Left ventricle myocardium inferior (tissue), 1 donor: ENCODE measurements at places on chromosomes 6 and 20. TPM values are rescaled to one million over a fixed set of nuclear protein-coding genes. Genes with fewer than 3 reads are reported as not detected.
A peak's percentile ranks its signal among the peaks of the same experiment; 100 is the strongest.

- DNase-seq, result no peak
Observed at GRCh38 chr6:29850011-29850553, 22.5 kb downstream of the HLA-G start.

- no peak for DNase-seq
Observed at GRCh38 chr6:160328447-160328846, 19.7 kb upstream of the SLC22A3 start.

DNA sequence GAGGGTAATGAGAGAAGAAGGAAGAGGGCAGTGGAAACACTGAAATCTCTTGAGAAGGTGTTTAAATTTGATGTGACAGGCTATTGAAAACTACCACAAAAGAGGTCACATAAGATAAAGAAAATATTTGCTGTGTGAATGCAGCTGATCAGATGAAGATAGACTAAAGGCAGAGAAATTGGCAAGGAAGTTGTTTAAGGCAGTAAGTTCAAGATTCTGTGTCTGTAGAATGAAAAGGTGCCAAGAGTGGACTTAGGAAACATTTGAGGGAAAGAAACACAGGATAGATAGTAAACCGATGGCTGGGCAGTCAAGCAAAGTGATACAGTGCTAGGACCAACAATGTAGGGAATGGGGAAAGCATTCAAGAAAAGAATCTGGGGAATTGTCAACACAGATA is 332.3 kb upstream of the MARCKS start:
- DNase-seq, result no peak

GRCh38 chr6:110547266-110547964 is 71.0 kb upstream of the SLC22A16 start:
- no peak for DNase-seq

GRCh38 chr6:27478706-27479318 is 5.9 kb upstream of the ZNF184 start:
- DNase-seq, result peak; percentile 87

DNA sequence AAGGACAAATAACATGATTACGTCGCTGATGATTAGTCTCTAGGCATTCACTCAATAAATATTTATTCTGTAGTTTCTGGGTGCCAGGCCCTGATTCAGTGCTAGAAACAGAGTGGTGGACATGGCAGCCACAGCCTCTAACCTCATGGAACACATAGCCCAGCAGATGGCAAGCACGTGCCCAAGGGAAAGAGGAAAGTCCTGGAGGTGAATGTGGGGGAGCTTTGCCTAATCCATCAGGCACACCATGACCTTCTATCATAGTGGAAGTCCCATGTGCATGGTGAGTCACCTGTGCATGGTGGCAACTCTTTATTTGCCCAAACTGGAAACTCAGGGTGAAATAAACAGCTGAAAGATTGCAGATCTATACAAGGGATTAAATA is 143.0 kb upstream of the TNFAIP3 start:
- no peak for DNase-seq

WFDC10B gene
- not detected for total RNA-seq

DNA sequence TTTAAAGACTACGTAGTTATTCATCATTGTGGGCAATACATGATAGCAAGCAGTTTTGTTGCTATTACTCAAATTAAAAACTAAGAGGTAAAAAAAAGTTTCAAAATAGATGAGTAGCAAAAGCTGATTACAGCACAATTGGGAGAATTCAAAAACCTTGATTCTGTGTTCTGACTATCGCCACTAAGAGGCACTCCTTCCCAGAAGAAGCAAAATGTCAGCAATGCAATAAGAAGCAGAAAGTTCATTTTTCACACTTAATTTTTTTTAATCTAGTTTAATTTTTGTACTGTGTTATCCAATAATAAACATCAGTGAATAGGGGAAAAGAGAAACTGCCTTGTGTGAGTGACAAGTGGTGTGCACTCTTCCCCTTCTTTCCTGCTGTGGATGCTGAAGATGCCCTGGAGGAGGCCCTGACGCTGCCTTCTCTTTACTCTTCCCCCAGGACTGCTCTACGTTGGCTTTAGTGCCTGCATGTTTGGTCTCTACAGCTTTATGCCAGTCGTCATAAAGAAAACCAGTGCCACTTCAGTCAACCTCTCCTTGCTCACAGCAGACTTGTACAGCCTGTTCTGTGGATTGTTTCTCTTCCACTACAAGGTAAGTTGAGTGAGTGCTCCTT is 263.2 kb upstream of the PLN start:
- DNase-seq, result no peak

DPPA5 gene
- total RNA-seq, result not detected

DNA sequence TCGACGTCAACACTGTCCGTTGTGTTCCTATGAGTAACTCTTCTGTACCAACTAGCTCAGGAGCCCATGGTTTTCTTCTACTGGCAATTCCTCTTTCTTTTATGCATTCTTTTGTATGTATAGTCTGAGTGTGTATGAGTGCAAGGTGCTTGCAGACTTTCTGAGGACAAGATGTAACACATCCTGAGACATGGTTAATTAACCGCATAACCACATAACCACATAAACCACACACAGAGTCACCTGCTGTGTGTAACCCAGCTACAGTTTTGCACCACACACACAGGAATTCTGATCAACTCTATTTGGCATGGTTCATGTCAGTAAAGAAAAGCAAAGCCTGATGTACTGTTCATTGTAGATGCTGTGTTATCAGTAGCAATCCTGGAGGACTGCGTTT is 98.6 kb downstream of the DACT2 start:
- no peak for DNase-seq

DNA sequence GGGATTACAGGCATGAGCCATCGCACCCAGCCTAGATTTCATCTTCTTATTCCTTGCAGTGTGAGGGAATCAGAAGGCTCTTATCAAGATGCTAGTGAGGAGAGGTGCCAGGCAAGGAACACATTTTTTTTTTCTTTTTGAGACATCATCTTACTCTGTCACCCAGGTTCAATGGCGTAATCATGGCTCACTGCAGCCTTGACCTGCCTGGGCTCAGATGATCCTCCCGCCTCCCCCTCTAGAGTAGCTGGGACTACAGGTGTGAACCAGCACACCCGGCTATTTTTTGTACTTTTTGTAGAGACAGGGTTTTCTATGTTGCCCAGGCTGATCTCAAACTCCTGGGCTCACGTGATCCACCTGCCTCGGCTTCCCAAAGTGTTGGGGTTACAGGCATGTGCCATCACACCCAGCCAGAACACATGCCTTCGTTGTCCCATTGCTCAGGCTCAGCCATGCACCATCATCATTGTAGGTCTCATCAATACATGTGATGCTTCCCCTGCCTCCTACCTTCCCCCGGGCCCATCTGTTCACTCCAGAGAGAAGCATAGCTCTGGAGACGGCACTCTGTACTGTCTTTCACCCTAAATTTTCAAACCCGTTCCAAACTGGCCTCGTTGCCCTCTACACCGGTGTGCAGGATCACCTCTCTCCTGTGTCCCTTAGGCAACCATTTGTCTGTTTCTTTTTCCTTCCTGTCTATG is 10.1 kb downstream of the FLOT1 start:
- DNase-seq, result no peak

EPB41L1 gene
- 14.6 TPM for total RNA-seq

PKIB gene
- 0.30 TPM for total RNA-seq

- DNase-seq, result no peak
Observed at GRCh38 chr20:17380801-17381200, 150.4 kb downstream of the BFSP1 start.

- no peak for DNase-seq
Observed at GRCh38 chr20:24938498-24938897, 10.6 kb upstream of the CST7 start.

- no peak for DNase-seq
Observed at GRCh38 chr6:162262466-162263196, 464.9 kb downstream of the PRKN start.

GRCh38 chr20:16005915-16006493 is 567.2 kb downstream of the KIF16B start:
- no peak for DNase-seq

DNA sequence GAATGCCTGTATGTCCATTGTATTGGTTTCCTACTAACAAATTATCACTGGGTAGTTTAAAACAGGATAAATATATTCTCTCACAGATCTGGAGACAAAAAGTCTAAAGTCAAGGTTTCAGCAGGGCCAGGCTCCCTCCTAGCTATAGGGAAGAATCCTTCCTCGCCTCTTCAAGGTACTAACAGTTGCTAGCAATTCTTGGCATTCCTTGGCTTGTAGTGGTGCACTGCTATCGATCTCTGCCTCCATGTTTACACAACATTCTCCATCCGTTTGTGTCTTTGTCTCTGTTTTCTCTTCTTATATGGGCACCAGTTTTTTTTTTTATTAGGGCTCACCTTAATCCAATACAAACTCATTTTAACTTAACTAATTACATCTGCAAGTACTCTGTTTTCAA is 48.9 kb downstream of the OR2B6 start:
- no peak for DNase-seq

ELOVL4 gene
- total RNA-seq, result 0.19 TPM

DNA sequence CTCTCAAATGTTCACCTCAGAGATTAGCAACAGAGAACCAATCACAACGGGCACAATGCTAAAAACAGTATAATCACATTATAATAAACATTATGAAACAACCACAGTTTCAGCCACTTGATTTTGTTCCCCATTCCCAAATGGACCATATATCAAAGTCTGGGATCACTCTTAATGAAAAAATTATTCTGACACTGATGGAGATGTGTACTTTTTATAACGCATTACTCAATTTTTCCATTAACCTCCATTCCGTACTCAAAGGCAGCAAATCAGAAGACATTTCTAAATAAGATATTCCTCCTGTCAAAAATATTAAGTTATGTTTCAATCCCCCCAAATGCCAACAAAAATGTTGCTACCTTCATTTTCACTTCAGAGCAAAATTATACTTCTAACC is 2.8 kb downstream of the CPNE1 start:
- DNase-seq, result no peak

GRCh38 chr6:51644426-51644825 is 443.0 kb downstream of the PKHD1 start:
- no peak for DNase-seq

DNA sequence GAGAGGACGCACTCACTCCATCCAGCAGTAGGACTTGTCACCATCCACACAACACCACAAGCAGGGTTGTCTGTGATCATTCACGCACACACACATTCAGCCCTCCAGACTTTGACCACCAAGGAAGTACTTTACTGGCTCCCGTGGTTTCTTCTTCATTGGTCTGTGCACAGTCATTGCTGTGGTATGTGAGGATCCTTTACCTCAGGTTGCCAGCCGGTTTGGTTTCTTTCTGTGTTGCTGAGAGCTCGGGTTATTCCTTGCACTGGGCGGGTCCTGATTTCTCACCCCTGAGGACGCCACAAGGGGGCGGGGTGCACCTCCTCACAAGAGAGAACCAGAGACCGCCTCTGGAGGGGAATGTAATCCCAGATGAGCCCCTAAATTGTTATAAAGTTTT is 11.2 kb downstream of the SLC35A1 start:
- DNase-seq, result no peak

- DNase-seq, result no peak
Observed at GRCh38 chr6:134041093-134041492, 11.3 kb downstream of the SLC2A12 start.

DNA sequence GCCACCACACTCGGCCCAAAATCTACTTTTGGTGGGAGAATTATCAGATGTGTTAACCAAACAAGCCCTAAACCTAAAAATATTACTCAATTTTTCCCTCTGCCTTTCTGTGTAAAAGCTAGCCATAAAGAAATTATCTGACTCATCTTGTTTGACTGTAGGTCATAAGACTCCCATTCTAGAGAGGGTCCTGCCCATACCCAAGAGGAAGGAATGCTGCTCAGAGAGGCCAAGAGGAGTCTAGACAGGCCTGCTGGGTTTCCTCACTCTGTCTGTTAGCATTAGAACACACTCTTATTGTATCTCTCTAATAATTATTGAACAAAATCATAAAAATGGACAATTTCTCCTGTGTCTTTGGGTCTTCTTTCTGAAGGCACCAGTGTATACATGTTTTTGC is 26.1 kb downstream of the C6orf141 start:
- DNase-seq, result no peak

TAGAP gene
- total RNA-seq, result 1.2 TPM

SOX12 gene
- 12.3 TPM for total RNA-seq

GRCh38 chr6:100573166-100573565 is 108.4 kb upstream of the SIM1 start:
- no peak for DNase-seq

KIF16B gene
- total RNA-seq, result 16.4 TPM

DNA sequence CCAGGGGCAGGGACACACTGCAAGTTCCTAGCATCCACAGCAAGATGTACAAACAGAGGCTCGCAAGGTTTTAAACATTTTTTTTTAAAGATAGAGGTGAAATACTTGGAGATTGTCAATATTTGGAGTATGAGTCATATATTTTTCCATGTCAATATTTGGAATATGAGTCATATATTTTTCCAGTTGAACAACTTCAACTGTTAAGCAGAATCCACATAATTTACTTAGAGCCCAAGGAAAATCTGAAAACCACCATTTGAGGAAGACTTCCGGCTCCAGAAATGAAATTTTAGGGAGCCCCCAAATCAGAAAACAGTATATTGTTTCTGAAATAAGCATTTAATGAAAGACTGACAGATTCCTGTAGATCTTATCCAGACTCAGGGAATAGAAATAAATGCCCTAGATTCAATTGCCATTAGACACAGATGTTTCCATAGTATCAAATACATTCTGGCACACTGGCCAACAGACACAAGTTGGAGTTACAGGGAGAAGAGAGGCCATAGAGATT is 51.6 kb upstream of the FAM184A start:
- no peak for DNase-seq

TFAP2A gene
- total RNA-seq, result 0.66 TPM

GRCh38 chr6:124961777-124962638 is at the start of gene RNF217:
Gene RNF217, plus strand, starts transcription at chr6:124962437. Its CDS starts 108 bp downstream, at chr6:124962545.
- peak; percentile 73 for DNase-seq

DNA sequence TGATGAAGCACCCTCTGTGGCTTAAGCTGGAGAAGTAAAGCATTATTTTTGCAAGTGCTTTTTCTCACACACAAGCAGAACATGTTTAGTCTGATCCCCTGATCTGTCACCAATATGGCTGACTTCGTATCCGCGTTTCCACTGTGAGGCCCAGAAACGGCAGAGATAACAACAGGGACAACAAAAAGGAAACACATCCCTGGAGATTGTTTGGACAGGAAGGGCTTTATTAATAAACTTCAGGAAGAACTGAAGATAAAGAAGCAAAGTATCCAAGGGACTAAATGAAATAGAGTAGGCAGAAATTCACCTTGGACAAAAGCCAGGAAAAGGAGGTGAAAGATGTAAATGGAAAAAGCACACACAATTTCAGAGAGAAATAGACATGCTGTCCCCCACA is 49.2 kb downstream of the RARS2 start:
- no peak for DNase-seq

DNA sequence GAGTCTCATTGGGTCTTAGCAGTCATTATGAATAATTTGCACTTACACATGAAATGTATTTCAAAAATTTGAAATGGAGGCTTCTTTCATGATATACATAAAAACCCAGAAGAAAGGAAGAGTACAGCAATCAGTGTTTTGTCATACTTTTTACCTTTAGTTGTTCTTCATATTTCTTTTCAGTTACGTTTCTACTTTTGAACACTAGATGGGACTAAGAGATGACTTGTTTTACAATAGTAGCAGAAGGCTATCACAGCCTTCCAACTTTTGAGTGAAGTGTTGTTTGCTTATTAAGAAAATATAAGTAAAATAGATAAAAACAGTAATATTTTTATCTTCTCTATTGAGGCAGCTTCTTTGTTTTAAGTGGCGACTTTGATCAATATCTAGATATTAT is 58.1 kb downstream of the L3MBTL3 start:
- DNase-seq, result no peak

CALHM6 gene
- total RNA-seq, result 1.7 TPM

GRCh38 chr6:166467436-166468000 is 84.8 kb upstream of the MPC1 start:
- no peak for DNase-seq
